ENCODE measurements at places on chromosomes 2 and 18.

DNA sequence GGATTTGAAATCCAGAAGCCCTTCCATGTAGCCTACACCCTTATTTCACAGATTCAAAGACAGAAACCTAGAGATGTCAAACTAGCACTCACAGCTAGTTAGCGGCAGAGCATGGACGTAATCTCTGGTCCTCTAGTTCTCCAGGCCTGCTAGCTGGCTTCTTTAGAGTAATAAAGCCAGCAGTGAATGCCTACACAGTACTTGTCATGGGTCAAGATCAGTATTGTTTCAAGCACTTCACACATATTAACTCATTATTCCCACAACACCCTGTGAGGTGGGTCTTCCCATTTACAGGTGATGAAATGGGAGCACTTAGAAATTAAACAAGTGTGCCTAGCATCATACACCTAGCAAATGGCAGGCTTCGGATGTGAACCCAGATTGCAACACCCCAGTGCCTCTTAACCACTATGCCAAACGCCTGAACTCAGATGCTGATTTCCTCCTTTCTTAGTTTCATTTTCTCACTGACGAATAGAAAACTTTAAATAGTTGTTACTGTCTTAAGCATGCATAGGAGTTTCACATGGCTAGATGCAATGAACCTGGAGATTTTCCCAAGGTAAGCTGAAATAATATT is 14.5 kb upstream of the ZBTB14 start:
- DNase-seq, result no peak

DNA sequence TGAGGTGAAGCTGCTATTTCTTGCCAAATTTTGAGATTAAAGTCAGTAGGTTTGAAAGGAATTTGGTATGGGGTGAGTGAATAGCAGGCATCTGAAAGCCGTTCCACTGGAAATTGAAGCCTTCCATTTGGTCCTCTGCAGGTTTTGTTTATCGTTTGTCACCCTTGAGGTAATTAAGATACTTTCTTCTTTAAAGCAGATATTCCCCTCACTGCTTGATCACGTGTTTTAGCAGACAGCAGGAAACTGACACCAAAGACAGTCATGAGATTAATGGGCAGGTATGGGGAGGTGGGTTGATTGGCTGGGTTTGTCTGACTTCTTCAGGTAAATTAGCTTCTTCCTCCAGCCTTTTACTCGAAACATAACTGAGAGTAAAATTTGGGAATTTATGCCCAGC is 10.7 kb downstream of the LPIN1 start:
- DNase-seq, result no peak

- DNase-seq, result no peak
These were observed 66.6 kb upstream of the ZNF397 start for GRCh38 chr18:35174093-35174731.

DNA sequence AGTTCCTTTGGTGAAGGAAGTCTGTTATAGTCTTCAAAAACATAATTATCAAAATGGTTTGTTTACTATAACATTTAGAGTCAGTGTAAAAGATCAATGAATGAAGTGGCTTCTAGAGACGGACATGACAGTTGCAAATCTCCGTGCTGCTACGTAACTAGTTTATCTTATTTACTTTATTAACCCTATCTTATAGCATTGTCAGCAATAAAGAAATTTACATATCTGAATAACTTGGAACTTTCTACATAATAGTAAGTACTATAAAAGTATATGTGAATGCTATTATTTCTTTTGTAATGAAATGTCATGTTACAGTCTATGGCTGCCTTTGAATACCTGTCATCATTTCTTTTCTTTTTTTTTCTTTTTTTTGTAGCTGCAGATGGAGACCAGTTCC is 246.8 kb downstream of the PTH2R start:
- no peak for DNase-seq

DNA sequence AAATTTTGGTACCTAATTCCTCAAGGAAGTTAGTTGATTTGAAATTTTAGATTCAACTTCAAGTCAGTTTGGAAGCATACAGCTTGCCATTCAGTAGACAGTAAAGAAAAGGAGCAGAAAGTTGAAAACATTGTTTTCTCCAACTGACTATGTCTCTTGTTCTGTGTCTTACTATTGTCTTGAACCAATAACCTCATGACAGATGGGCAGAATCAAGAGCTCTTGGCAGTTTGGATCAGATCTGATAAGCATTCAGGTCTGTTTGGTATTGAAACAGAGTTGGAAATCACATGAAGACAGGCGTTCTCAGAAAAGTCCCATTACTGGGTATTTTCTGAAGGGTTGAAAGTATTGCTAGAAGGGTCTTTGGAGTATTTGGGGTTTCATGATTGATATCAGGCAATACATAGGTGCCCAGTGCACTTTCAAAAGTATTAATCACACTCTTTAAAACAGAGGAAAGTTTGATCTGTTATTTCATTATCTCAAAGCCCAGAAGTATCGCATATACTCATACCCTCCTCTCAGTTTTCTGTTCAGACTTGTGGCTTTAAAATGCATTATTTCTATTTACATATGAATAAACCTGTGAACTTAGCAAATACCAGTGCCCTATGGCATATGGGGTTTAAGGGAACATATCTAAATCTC is 428.4 kb upstream of the ZEB2 start:
- DNase-seq, result no peak

All from pancreas (tissue), 10 donors.